CD4-positive, alpha-beta T cell treated with Interleukin-10 for 1 hour (primary cell): ENCODE measurements at places on chromosomes 16 and 17.

DNA sequence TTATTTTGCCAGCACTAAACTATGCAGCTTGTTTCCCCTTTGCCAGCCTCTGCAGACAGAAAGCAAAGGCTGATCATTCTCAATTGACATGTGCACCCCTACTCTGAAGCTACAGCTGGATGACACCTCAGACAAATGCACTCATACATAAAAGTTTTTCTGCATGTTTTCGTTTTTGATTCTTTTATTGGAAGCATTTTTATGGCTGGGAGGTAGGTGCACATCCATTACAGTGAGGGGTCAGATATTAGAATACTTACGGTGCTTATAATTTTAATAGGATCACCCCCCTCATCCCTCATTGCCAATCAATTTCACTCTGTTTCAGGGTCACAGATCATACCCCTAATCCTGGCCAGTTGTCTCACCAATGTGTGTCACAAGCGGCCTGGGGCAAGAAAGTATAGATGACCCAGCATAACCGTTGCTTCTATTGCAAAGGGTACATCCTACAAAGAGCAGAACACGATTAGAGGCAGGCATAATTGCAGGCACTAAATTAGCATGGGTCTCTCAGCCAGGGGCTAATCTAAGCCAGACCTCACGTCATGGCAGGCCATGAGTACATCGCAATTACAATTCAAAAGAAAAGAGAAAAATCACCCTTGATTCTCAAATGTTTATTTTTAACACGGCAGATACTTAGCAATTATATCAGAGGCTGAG is 89.5 kb upstream of the SOX9 start:
- no peak for DNase-seq

DNA sequence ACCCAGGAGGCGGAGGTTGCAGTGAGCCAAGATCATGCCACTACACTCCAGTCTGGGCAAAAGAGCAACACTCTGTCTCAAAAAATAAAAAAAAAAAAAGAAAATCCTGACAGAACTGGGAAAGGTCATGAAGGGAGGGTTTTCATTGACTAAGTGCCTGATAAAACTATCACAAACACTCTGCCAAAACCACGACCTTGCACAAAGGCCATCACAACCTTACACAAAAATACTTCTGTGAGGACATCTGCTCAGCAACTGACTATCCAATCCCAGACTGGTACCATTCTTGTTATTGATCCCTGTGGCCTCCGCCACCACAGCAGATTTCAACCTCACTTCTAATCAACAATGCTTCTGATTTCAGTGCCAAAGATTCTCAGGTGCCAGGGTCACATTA is 40.1 kb downstream of the MPHOSPH6 start:
- DNase-seq, result no peak

- peak; percentile 6 for DNase-seq
Measured at GRCh38 chr17:66508896-66509844, 206.8 kb downstream of the PRKCA start.

DNA sequence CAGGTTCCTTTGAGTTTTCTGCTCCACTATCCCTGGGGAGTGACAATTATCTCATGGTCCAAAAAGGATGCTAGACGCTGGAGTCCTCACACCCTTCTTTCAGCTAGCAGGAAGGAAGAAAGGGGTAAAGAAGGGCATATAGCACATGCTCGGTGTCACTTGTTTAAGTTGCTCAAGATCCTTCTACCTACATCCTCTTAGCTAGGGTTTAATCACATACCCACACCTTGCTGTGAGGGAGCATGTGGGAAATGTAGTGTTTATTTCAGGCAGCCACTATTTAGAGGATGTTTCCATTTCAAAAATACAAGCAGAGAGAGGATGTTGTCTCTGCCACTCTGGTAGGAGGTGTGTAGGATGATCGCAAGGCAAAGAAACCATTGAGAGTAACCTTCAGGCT is 4.5 kb downstream of the PRKCB start:
- no peak for DNase-seq

- DNase-seq, result no peak
Measured at GRCh38 chr16:4123616-4124300, 7.5 kb upstream of the ADCY9 start.
